ENCODE measurements at places on chromosomes 13 and 19.

GRCh38 chr19:51803519-51803918 lies 8.6 kb downstream of the FPR3 start:
- no peak for DNase-seq

GRCh38 chr19:48059331-48059730 lies 15.5 kb upstream of the CABP5 start:
- no peak for DNase-seq

- no peak for DNase-seq
These were observed 22.5 kb downstream of the SERP2 start for GRCh38 chr13:44395976-44396694.

GRCh38 chr19:1026783-1027649 lies 608 bp downstream of the CNN2 start:
- DNase-seq, result peak; percentile 46

DNA sequence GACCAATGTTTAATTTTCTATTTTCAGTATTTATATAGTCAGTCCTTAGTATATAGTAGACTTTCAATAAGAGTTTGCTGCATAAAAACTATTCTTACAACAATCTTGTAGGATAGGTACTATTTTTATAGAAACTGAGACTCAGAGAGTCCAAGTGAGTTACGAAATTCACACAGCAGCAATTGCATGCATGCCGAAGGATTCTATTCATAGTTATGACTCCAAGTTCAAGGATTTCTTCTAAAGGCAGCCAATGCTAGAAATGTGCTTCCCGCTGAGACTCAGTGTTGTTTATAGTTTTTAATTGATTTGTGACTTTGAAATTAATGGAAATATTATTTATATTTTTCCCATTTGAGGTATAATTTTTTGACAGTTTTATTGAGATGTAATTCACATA lies 62.7 kb upstream of the CSNK1A1L start:
- DNase-seq, result no peak

DNA sequence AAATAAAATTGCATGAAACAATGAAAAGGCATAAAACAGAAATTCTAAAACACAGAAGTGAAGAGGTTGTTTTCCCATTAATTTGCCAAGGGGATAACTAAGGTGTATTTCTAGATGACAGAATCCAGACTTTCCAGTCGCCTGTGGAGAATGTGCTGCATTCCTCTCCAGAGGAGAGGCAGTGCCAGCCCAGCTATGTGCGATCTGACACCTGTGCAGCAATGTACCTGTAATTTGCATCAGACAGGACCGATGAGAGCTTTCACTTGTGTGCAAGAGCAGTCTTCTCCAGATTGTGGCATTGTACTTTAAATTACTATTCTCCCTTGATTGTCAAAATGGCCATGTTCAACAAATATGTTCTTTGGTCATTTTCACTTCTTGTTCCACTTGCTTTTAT lies 1037.9 kb downstream of the EFNB2 start:
- no peak for DNase-seq

DNA sequence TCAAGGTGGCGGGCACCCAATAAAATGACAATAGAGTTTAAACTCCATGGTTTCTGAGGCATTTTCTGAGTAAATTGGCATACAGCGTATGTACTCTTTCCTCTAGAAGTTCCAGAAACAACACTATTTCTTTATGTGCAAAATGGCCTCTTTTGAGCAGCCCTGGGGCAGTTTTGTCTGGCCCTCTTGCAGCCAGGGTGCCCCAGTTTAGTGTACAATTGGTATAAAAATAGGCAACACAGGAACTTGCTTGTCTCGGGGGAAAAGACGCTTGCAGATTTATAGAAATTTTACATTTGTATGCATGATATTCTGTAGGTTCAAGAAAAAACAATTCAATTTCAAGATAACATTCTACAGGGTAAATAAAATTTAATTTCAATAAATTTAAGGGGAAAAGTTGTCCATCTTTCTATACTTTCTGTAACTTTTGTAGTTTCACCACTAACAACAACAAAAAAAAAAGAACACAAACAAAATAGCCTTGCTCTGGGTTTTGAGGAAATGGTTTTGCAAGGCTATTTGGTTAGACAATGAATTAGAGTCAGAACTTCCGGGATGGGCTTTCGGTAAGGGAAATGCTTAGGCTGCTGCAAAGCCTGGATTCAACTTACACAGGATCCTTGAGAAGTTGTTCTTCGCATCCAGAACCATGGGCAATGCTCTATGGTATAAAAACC lies 45.3 kb downstream of the LRCH1 start:
- peak; percentile 38 for DNase-seq

DNA sequence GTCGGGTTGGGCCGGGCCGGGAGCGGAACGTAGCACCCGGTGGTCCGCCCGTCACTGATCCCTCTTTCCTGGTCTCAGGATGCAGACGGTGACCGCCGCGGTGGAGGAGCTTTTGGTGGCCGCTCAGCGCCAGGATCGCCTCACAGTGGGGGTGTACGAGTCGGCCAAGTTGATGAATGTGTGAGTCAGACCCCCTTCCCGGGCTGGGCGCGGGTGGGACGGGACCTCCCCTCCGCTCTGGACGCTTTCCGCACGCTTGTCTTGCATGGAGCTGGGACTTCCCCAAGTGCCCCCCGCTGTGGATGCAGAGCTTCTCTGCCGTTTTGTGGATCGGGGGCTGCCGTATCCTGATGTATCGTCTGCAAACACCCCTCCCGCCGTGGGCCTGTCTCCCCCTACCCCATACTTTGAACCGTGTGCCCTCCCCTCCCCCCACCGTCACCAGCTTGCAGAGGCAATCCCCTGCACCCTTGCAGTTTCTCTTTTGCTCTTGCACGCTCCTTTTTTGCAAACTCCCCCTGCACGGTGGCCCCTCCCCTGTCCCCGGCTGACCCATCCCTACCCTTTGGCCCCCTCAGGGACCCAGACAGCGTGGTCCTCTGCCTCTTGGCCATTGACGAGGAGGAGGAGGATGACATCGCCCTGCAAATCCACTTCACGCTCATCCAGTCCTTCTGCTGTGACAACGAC lies 669 bp downstream of the GADD45B start:
- DNase-seq, result peak; percentile 70

GRCh38 chr19:33921165-33921564 lies 124.5 kb downstream of the KCTD15 start:
- DNase-seq, result no peak

GRCh38 chr19:16771618-16772017 lies 52.0 kb downstream of the NWD1 start:
- peak; percentile 75 for DNase-seq

DNA sequence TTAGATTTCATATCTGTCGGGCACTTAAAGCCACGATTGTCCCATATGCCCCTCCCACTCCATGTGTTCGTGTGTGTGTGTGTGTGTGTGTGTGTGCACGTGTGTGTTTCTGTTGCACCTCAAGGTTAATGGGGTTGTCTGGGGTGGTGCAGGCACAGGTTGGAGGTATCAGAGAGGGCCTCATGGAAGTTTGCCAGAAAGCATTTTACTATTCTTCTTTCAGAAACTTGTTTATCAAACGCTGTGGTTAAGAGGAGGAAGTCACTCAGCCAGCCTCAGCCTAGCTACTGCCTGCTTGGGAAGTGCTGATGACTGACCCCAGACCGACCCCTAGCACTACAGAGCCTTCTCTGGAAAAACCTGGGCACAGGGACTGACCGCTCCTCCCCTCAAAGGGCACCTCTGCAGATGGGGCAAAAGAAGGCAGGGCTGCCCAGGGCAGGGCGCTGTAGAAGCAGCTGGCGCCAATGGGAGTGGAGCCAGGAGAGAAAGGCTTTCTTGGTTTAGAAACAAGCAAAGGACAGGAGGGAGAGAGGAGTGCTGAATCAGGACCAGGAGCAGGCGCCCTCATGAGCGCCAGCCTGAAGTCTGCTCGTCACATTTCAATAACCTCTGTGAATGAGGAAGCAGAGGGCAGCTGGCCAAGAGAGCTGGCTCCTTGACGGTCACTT lies 3.9 kb downstream of the SIAH3 start:
- peak; percentile 8 for DNase-seq

DNA sequence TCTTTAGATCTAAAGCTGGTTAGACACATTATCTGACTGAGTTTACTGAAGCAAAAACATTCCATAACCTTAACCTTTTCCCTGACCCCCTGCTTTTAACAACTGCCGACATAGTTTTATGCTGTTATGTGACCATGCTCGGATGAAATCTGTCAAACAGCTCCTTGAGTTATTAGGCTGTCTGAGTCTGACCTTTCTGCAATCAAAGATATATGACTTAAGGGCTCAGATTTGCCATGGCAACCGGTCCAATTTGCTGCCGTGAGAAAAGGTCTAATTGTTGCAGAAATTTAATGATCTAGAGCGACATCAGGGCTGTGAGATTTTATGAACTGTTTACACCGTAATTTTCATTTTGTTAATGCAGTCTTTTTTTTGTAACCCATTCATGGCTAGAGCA lies 61.8 kb downstream of the URI1 start:
- no peak for DNase-seq

GRCh38 chr13:31172001-31172400 lies 10.3 kb upstream of the HSPH1 start:
- no peak for DNase-seq

DNA sequence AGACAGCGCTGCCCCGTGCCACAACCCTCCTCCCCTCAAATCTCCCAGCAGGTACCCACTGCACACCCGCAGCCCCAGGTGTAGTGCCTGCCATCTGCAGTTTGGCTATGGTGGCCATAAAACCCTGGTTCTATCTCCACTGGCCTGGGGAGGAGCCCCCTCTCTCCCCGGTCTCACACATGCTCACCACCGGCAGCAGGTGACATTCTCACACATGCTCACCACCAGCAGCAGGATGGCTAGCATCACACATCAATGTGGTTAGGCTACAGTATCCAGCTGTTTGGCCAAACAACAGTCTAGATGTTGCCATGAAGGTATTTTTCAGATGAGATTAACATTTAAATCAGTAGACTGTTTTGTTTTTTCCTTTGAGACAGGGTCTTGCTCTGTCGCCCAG lies 31.1 kb downstream of the ELL start:
- DNase-seq, result no peak

DNA sequence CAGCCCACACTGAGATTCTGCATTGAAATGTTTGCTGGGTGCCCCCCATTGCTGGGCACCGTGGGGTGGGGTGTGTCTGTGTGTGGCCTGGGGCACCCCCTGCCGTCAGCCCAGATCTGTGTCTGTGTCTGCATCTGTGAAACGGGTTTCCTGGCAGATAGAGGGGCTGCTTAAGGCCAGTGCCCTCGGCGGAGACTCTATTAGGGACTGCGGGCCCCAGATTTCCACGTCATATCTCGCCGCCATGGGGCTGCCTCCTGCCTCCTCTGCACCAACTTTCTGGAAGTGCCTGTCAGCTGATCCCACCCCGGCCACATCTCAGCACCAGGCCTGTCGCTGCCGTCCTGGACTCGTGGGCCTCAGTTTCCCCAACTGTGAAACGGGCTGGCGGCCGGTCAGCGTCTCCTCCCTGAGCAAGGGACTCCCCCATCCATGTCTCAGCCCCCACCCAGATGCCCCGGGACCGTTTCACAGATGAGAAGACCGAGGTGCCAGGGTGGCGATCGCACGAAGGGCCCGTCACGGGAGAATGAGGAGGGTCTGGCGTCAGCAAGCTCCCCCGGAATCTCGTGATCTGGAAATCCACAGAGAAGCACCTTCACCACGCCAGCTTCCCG lies 21.4 kb downstream of the ARID3A start:
- DNase-seq, result no peak

- DNase-seq, result no peak
These were observed 305.3 kb downstream of the IRS2 start for GRCh38 chr13:109481040-109481439.

DNA sequence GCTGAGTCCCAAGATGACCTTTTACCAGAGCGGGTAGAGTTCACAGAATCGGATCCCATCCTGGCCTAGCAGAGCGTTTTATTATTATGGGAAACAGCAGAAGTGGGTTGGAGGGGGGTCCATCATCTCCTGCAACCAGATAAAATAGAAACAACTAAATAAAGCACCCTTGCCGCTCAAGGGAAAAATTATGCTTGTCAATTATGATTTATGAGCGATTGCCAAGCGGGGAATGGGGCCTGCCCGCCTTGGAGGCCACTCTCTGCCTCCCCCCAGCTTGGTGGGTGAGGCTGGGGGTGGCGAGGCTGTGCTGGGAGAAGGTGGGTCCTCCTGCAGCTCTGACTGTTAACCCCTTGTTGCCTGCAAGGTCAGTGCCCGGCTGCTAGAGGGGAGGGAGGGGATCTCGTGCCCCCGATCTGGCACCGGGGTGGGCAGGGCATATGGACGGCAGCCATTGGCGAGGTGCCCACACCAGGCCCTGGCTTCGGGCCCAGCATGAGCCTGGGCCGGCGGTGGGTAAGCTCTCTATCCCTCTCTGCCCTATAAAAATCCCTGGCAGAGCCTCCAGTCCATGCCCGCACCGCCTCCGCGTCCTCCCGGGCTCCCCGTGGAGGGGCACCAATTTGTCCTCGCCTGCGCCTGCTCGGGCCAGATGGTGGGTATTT lies 129.1 kb downstream of the URI1 start:
- DNase-seq, result no peak

- DNase-seq, result peak; percentile 61
These were observed 825 bp downstream of the GMIP start for GRCh38 chr19:19642506-19643157.

All from activated CD4-positive, alpha-beta T cell treated with anti-CD3 and anti-CD28 coated beads, Interleukin-10, Interleukin-2, amounts not matched to agents 100 ng/mL and 50 ng/mL, durations not matched to agents 16 hours and 8 hours (primary cell).